ENCODE measurements at places on chromosomes 13 and 19.

DNA sequence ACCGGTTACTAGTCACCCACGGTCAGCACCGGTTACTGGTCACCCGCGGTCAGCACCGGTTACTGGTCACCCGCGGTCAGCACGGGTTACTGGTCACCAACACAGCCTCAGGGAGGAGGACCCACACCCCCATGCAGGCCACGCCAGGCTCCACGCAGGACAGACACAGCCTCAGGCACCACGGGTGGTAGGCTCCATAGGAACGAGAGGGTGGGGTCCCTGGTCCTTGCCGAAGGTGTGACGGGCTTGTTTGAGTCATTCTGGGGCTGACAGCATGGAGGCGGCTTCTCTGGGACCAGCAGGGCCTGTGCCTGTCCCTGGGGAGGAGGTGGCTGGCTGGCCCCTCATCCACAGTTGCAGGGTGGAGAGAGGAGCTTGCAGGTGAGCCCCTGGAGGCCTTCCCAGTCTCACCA lies 122.8 kb upstream of the SOX1 start:
- no peak for DNase-seq

- DNase-seq, result peak; percentile 57
These were observed 32.6 kb downstream of the TFDP1 start for GRCh38 chr13:113616991-113617749.

DNA sequence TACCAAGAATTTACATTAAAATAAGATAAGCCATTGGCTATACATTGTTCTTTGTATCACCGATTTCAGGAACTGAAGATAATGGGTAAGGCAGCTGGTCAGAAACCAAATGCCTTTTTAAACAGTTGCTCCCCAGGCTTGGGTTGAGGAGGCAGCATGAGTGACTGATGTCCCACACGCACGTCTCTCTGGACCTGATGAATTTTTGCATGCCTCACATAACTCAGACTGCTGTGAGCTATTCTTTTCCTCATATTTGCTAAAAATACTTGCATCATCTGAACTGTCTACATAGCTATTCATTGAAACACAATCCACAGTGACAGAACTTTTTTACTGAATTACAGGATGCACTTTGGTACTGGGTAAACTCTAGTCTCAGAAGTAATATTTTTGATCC lies 123.6 kb upstream of the MAB21L1 start:
- DNase-seq, result no peak

- no peak for DNase-seq
These were observed 15.1 kb downstream of the PCDH8 start for GRCh38 chr13:52833296-52833875.

GRCh38 chr19:54727562-54727961 lies 3.3 kb downstream of the KIR3DL3 start:
- DNase-seq, result no peak

DNA sequence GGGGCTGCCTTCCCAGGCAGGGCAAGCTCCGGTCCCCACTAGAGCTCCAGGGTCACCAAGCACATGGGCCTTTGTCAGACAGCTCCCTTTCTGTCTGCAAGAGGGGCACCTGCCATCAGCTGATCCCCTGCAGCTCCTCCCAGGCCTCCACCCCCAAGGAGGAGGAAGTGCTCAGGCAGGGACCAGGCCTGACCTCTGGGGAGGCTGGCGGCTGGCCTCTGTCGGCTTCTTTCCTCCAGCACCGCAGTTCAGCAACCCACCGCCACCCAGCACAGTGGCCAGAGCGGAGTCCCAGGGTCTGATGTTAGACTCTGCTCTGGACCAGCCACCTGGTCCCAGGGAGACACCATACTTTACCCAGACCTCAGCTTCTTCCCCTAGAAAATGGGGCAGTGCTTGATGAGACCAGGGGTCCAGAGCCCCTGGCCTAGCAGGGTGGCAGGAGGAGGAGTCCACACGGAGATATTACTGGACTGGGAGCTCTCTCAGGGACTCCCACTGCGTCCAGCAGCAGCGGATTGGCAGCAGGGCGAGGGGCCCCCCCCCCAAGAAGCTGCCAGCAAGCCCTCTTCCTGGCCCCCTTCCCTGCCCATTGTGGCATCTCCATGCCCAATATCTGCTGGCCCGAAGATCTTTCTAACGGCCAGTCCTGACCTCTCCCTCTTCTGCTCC lies 24.1 kb downstream of the NKPD1 start:
- DNase-seq, result no peak

DNA sequence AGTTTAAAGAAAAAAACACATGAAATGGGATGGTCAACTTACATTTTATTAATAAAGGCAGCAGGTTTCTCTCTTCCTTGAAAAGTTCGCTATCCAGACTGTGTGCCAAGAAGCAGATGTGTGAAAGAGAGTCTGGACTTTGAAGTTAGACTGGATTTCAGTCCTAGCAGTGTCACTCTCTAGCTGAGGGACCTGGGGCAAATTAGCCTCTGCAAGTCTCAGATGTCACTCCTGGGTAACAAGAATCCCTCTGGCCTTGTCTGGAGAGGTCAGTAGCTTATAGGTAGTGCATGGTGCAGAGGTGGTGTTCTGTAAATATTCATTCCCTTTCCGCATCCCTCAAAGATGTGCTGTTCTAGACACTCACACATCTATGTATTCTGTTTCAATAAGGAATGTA lies 187.6 kb upstream of the RNF113B start:
- DNase-seq, result no peak

DNA sequence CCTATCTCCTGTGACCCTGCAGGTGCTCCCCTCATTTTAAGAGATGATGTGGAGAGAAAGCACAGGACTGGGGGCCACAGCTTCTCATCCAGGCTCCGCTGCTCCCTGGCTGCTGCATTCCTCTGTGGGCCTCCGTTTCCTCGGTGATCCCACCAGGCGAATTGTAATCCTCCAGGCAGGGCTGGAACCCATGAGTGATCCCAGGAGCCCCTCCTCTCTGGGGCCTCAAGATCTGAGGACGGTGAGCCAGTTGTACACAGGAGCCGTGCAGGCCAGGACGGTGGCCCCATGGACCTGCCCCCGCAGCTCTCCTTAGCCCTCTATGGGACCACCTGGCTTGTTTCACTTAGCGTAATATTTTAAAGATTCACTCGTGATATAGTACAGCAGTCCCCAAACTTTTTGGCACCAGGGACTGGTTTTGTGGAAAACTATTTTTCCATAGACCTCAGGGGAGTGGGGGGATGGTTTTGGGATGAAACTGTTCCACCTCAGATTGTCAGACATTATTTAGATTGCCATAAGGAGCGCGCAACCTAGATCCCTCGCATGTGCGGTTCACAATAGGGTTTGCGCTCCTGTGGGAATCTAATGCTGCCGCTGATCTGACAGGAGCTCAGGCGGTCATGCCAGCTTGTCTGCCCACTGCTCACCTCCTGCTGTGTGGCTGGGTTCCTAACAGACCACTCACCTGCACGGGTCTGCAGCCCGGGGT lies 5.6 kb downstream of the FFAR3 start:
- DNase-seq, result no peak

GRCh38 chr19:39765091-39766076 lies 13.3 kb upstream of the LEUTX start:
- peak; percentile 35 for DNase-seq

GRCh38 chr13:28357247-28357825 lies 137.6 kb downstream of the FLT1 start:
- DNase-seq, result no peak

DNA sequence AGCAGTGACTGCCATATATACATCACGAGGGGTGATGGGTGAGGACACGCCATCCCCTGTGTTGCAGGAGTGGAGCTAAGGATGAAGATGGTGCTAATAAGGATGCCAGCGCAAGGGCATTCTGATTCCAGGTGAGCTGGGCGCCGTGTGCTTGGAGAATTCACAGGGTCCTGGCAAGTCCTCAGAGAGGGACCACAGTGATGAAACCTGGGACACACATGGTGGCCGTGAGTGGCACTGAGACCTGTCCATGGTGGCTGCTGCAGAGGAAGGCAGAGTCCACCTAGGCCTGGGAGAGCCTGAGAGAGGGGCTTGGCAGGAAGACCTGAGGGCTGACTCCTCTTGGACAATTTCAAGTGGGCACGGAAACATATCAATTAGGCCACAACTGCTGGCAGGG lies 65.2 kb downstream of the RFX2 start:
- no peak for DNase-seq

- DNase-seq, result no peak
These were observed 11.1 kb upstream of the RSPH6A start for GRCh38 chr19:45825917-45826893.

DNA sequence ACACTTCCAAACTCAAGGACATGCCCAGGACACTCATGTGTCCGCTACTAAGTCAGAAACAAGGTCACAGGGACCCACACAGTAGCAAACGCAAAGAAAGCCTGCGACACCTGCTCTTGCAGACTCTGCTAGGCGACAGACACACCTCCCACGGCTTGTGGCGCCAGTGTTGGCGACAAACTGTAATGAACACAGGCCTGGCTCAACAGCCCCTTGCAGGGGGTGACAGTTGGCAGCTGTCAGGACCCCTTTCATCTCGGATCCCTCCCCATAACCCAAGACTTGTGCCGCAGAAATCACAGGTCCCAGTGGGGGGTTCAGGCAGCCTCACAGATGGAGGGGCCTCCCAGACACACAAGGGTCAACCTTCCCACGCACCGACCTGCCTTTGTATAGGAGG lies 364 bp downstream of the CKM start:
- no peak for DNase-seq

- DNase-seq, result no peak
These were observed 87.3 kb downstream of the COL4A2 start for GRCh38 chr13:110394371-110394841.

DNA sequence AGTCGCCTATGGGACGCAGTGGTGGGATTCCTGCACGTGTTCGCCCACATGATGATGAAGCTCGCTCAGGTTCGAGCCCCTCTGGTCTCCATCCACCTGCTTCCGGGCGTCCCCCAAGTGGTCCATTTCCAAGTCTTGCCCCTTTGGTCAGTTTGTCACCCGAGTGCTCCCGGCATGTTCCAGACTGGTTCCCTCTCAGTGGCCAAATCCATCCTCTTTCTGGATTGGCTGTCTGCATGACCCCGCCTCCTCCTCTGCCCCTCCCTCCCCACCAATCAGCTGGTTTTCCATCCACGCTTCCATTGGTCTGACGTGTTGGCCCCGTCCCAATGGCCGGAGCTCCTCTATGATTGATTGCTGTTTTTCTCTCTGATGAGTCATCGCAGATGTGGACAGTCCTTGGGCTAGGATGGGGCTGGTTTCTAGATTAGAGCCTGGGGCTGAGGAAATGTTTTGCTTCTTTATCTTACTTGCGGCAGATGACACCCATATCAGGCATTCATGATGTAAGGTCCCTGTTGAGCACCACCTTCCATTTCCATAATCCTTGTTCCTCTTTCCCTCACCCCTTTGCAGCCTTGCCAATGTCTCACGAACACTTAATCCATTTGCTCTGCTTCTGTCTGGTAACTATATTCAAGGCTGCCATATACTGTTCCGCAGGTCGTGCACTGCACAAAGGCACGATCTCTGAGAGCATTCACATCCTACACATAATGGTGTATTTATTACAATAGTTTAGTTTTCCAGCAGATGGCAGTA lies 73.8 kb downstream of the MAP4K1 start:
- DNase-seq, result peak; percentile 18

DNA sequence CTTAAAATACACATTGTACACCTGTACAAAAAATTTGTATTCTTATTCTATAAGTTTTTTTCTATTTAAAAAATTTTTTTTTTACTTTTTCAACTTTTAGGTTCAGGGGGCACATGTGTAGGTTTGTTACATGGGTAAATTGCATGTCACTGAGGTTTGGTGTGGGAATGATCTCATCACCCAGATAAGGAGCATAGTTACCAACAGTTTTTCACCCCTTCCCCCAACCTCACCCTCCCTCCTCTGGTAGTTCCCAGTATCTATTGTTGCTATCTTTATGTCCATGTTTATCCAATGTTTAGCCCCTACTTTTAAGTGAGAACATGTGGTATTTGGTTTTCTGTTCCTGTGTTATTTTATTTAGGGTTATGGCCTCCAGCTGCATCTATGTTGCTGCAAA lies 89.9 kb downstream of the CDK8 start:
- DNase-seq, result no peak

DNA sequence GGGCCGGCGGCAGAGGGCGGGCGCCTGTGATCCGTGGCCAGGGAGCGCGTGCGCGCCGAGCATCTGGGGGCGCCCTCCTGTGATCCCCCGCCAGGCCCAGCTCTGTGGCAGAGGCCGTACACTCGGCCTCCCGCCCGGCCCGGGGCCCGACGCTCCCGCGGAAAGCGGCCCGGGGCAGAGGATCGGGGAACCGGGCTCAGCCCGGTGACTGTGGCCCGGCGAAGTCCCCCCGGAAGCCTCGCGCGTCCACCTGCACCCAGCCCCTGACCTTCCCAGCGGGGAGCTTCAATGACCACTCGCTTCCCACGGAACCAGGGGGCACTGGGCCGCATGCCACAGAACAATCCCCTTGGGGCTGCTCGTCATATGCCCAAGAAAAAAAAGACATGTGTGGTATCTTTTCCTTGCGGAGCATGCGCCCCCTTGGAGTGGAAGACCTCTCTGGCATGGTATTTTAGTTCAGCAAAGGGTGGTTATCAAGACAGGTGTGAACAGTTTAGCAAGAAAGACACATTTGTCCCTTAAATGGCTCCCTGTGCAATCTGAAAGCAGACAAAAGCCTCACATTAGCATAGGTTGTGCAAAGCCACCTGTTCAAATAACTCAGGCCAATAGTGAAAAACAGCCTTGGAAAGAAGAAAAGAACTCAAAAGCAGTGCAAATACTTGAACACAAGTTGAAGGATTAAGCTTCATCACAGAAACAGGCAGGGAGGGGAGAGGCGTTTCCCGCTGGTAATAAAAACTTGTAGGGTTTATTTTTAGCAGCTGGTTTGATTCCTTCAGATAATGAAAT lies 290.9 kb upstream of the SOX21 start:
- DNase-seq, result no peak

DNA sequence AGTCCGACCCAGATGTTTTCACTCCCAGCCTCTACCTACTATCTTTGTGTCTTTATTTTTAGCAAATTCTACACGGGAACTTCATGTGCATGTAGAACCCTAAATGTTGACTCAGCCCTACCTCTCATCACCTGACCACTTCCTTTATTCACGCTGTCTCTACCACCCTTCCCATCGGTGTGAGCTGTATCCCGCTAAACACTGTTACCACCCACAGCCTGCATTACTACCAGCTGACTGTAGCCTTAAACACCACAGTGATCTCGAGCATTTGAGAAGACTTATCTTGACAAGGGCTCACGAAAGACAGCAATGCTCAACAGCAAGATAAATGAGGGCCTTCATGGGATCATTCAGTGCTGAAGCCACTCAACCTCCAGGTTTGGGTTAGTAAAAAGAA lies 15.1 kb downstream of the NCR1 start:
- DNase-seq, result no peak

- no peak for DNase-seq
These were observed 420.7 kb downstream of the PCDH9 start for GRCh38 chr13:66809485-66809884.
